CD4-positive, alpha-beta T cell treated with Interleukin-1 beta for 1 hour (primary cell): ENCODE measurements at places on chromosomes 4 and X.

GRCh38 chr4:61590881-61591280 lies 390.8 kb downstream of the ADGRL3 start:
- DNase-seq: no peak

GRCh38 chrX:121256647-121257046 lies 209.2 kb downstream of the GLUD2 start:
- no peak for DNase-seq

DNA sequence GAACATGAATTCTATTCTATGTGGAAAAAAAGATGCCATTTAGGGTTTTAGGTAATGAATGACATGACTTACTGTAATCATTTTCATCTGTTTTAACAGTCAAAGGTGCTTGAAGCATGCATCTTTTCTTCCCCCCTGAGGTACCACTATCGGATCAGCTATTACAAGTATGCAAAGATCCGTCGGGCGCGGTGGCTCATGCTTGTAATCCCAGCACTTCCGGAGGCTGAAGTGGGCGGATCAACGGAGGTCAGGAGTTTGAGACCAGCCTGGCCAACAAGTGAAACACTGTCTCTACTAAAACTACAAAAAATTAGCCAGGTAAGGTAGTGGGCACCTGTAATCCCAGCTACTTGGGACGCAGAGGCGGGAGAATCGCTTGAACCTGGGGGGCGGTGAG lies 241.3 kb downstream of the ARAP2 start:
- no peak for DNase-seq

DNA sequence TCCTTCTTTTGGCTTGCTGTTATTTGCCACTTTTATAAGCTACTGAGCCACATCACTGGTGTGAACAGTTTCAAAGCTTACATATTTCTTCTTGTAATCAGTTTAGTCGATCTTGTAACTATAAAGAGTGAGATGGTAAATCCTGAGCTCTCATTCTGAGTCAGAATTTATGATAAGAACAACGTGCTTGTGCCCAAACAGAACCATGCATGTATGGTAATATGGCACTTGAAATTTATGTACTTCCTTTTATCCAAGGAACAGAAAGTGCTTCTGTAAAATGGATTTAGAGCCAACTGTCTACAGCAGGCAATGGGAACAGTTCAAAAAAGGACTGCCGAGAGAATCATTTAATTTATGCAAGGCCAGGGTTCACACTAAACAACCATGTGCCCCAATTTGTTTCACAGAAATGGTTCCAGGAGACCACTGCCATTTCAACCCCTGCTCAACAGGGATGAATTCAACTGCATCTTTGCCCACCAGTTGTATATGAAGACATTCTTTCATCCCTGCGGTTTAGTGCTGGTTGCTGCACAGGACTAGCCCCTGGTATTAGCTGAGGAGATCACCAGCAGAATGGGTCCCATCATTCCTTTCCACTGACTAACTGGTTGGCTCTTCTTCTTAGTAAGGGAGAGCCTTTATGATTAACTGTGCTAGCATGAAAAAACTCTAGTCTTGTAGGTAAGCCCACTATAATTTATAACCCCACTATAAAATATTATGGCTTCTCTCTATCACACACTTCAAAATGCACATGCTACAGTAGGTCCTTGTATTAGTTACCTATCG lies 162.9 kb upstream of the PGRMC2 start:
- DNase-seq: no peak

DNA sequence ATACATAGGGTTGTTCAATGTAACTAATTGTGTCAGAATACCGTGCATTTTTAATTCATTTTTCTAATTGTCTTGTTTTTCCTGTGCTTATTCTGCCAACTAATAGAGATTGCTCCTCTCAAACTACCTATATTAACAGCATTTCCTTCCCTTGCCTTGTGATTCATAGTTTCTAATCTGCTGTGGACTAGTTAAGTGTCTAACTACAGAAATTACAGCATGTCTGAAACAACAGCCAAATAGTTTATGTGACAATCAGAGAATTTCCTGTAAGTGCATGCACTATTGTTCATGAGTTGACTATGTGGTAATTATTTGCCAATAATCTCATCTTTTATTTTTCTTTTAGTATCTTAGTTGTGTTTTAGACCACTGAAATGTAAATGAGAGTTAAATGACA lies 4.1 kb upstream of the SEC24B start:
- no peak for DNase-seq

DNA sequence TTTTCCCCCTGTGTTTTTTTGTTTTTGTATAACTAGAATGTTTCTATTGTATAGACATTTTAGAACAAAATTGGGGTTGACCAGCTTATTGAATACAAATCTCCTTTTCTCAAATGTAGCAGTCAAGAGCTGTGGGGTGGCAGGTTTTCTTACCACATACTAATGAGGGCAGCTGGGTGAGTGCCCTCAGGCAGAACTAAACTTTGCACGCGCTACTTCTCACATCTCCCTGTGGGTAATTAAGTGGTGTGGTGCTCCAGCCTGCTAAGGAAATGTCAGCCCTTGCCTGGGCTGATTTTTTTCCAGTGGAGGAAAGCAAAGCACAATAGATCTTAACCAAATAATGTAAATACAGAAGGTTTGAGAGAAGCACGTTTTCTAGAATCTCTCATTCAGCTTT lies 717.6 kb upstream of the TENM3 start:
- no peak for DNase-seq

DNA sequence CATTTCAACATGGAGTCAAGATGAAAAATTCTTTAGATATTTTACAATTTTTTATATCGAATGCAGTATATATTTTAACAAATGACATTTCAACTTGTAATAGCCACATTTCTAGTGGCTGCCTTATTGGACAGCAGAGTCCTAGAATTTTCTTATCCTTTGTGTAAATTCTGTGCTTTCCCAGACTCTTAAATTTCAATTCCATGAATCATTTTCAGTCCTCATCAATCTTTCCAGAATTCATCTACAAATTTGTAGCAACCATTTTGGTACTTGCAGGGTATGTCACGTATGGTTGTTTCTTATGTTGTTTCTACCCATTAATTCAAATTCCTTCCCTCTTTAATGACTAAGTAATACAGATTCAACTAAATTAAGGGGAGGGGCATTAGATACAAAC lies 2.7 kb downstream of the PAICS start:
- DNase-seq: no peak
